ENCODE measurements at places on chromosomes 3 and 15.

DNA sequence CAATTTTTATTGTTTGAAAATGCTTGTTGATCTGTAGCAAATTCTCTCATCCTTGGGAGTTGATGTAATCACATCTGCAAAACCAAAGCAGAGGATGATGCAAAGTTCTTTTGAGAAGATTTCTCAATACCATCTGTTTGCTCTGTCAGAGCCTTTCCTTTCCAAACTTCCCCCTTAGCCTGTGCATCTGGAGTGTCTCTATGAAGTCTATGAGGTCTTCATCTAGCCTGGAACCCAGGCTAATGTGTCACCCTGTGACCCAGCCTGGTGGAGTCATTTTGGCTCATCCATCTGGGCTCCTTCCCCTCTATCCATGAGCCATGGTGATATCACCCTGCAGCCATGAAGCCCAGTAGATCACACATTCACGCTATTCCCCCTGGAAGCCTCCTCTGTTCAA is 123.2 kb upstream of the SLC7A14 start:
- no peak for DNase-seq

DNA sequence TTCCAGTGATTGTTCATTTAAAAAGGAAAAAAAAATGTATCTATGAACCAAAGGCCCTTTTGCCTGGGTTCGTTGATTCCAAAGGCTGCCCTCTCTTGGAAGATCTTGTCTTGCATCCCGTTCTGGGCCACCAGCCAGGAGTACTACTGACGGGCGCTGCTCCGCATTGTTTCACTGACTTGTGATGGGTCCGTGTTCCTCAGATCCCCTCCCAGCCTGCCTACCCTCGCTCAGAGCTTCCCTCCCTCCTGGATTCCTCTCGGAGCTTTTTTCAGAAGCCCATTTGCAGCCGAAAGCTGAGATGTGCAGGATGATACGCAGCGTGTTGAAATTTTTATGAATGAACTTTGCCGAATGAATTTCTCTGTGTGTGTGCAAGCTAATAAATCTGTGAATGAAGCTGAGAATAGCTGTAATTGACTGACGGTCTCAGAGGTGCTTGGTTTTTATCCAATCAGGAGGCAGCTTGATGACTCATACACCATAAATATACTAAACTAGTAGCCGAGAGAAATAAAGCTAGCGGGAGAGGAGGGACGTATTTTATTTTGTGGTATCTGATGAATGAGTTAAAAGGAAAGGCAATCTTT is at the start of gene SHC4:
Gene SHC4, minus strand, starts transcription at position 396 of the 590 bp plus-strand sequence. CDS start 904 bp downstream, outside the sequence.
- DNase-seq: no peak

DNA sequence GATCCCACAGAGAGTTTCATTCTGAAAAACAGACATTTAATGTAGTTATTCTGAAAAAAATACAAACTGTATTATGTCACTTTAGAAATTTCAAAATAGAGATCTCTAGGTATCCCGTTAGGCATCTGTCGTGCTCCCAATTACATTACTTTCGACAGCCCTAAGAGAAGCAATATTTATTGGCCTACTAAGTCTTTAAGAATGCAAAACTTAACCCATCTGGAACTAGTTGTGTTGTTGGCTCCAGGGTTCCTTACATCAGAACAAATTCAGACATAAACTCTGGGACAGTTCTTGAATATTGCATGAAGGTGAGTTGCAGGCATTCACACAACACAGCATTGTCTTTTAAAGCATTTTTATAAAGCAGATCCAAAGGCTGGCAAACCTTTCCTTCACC is 498.4 kb downstream of the FHIT start:
- DNase-seq: no peak

DNA sequence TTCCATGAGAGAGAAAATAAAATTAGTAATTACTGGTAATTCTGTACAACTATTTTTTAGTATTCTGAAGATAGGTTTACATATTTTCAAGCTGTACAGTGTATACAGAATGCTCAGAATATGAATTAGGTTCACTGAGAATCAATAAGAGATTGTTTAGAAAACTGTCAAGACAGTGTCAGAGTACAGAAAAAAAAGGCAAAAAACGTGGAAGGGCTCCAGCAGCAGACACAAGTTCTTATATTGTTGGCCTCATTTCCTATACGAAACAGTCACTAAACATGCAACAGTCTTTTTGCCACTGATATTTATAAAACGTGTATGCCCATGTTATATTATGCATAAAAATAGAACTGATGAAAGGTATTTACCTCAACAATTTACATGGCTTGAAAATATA is 103.9 kb downstream of the ISL2 start:
- no peak for DNase-seq

DNA sequence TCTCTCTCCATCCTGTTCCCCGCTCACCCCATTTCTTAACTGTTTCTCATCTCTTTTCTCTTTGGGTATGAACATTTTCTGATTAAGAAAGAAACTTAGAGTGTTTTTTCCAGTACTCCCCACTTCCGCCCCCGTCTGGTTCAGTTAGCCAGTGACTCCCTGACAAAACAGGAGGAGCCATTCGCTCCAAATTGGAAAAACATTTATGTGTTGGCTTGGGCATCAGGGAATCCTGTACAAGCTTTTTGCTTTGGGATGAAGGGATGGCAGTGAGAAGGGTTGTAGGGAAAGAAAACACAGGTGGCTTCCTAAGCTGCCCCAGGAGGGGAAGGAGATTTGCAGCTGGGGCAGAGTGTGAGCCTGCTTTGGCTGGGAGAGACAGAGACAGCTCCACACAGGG is 47.0 kb downstream of the BOC start:
- no peak for DNase-seq

- DNase-seq: no peak
These were observed 12.4 kb upstream of the USP13 start for GRCh38 chr3:179640469-179640868.

- DNase-seq: no peak
These were observed 2.6 kb upstream of the MAP6D1 start for GRCh38 chr3:183827809-183828537.

GRCh38 chr3:179921500-179921899 is 115.2 kb downstream of the PEX5L start:
- DNase-seq: no peak

DNA sequence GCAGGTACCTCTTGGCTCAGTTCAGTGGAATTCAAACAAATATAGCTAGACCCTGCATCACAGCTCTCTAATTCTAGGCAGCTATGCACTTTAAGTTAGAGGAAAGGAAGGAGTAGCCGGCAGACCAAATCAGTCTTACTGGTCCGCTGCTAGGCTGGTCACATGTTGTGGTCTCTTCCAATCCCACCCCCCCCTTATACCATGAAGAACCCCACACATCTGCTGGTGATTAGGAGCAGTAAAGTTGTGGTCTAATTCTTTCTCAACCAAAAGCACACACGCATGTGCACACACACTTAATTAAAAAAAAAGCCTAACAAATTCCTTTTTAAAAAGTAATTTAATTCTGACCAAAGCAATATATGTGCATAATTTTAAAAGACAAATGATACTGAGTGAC is 16.7 kb upstream of the SH3GL3 start:
- no peak for DNase-seq

DNA sequence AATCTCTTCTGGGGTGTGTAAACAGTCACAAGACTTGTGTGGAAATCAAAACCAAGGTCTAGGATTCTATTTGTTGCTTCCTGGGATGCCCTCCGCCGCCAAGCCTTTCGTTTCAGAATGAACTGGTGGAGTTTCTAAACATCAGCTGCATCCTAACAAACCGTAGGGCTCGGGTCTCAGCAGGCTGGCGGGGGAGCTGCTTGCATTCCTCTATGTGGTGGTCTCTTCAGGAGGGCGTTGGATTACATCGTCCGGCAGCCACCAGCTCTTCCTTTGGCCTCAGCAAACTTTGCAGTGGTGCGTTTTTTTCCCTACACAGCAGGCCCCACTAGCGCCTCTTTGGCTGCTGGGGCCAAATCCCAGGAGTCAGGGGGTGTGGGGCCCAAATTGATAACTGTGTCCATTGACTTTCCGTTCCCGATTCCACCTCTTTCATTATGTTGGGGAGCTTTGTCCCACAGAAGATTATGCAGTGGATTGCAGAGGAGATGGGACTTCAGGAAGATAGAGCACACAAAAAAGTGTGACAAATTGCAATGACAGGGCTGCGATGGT is 390.0 kb upstream of the NR2F2 start:
- DNase-seq: no peak

DNA sequence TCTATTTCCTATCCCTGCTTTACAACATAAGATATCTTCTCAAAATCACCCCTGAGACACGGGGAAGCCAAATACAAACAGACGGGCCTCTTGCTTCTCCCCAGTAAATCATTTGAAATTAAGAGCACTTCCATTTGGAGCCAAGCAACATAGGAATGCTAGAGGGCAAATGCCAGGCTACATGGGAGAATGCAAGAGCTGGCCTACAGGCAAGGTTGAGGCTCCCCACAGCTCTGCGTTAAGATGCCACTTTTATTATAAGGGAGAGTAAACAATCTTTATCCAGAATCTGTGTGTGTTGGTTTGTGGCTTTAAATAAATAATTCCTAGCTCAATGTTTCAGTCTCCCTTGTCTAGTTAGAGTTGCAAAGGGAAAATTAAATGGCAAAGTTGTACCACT is 305.1 kb upstream of the KCNH8 start:
- no peak for DNase-seq

DNA sequence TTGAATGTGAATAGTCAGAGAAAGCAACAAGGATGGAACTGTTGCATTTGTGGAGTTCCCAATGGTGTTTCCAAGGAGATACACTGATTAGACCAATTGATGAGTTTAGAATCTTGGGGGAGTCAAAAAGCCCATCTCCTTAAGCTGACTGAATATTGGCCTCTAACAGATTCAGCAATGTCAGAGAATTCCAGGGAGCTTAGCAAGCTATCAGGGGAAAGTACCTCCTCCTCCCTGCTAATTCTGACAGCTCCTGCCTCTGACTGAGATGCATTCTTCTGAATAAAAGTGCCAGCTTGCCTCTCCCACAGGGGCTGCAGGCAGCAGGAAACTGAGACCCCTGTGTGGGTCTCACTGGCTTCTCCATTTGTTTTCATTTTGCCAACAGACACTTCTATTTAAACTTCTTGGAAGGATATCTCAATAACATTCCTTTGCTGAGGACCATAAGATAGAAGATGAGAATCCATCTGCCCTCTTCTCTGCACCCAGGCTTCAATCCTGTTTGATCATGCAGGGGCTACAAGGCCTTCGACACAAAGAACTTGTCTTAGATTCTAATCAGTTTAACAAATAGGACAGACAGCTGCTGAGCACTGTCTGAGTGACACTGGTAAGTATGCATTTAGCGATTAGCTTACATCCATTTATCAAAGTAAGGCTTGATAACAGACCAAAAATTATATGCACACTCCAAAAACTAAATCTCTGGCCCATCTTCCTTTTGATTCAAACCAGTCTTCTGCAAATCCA is 1080.8 kb downstream of the TUSC7 start:
- DNase-seq: no peak

DNA sequence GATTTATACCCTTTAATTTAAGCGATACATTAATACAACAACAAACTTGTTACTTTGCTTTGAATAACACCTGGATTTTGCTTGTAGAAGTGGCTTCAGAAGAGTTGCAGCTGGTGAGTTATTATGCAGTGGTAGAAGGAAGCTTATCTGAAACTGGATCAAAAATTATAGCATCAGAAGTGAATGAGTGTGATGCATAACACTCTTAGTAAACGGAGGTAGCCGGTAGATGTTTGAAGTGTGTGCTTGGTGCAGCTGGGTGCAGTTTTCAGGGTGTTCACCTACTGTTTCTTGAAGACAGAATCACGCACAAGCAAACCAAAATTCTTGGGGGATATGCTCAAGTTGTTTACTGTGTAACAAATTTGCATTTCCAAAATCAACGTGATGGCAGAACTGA is 103.1 kb downstream of the MITF start:
- no peak for DNase-seq

DNA sequence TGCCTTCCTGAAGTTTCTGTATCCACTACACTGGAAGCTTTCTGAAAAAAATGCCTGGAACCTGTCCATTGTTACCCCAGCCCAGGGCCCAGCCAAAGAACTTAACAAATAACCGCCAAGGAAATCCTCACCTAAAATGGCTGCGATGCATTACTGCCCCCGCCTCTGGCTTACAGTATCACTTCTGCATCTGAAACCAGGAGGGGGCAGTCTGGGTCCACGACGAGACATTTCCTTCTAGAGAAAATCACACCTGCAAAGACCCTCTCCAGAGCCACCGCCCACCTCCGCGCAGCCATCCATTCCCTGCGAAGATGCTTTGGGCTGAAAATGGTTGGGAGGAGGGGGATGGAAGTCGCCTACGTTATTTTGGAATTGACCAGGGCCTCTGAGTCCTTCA is 22.4 kb upstream of the CELF6 start:
- DNase-seq: peak; percentile 6

- no peak for DNase-seq
These were observed 538.2 kb downstream of the NAALADL2 start for GRCh38 chr3:175397372-175397771.

- no peak for DNase-seq
These were observed 47.5 kb downstream of the NMD3 start for GRCh38 chr3:161268601-161269000.

DNA sequence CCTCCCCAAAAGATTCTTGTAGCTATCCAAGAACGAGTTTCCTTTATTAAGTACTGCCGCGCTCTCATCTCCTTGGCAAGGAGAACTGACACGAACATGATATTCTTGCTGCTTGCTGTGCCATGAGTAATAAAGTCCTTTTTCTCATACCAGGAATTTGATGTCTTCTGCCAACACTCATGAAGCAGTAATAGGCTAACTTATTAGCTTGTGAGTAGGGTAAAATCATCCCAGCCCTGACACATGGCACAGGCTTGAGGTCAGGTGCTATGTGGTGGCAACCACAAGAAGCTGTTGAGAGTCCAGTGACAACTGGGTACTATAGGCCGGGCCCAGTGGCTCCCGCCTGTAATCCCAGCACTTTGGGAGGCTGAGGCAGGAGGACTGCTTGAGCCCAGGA is 22.7 kb upstream of the UBXN7 start:
- DNase-seq: no peak

GRCh38 chr3:10928407-10928960 is 64.1 kb upstream of the SLC6A1 start:
- DNase-seq: no peak

DNA sequence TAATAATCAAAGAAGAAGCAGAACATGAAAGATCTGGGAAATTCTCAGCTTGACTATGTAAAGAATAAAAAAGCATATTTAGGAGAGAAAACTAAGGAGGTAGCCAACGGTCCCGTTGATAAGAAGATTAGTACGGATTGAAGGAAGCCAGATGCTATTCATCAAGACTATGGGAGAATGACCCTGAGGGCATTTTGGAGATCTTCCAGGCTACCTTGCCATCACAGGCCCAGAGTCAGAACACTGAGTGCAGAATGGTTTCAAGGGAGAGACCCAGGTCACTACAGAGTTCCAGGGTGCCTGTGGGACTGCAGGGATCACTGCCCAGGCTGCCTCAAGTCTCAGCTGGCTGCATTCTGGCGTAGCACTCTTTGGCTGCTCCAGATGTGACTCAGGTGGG is 752.9 kb upstream of the ARPP21 start:
- no peak for DNase-seq

- no peak for DNase-seq
These were observed 39.5 kb downstream of the TIGIT start for GRCh38 chr3:114333180-114333922.
